ENCODE measurements at places on chromosomes 6 and 20. TPM values are rescaled to one million over a fixed set of nuclear protein-coding genes. Genes with fewer than 3 reads are reported as not detected.

GPR6 gene
- total RNA-seq = not detected

HLA-DQB1 gene
- 0.16 TPM for total RNA-seq

SLC22A2 gene
- not detected for total RNA-seq

MUC22 gene
- not detected for total RNA-seq

SMAP1 gene
- total RNA-seq = 22.0 TPM

EDN1 gene
- 5.3 TPM for total RNA-seq

TNFRSF6B gene
- total RNA-seq = 8.0 TPM

Data from hair follicle dermal papilla cell (primary cell).